ENCODE measurements at places on chromosomes 1 and 21. TPM values are rescaled to one million over a fixed set of nuclear protein-coding genes. Genes with fewer than 3 reads are reported as not detected.

CA6 gene
- total RNA-seq: 2.2 TPM

CHIA gene
- total RNA-seq: not detected

- ATAC-seq: peak; percentile 66
Observed at GRCh38 chr1:201888282-201889089, at the start of gene SHISA4. Gene SHISA4 (plus strand): TSS chr1:201888898. CDS start chr1:201888995, 97 bp downstream.

VWA5B1 gene
- 0.05 TPM for total RNA-seq

DNA sequence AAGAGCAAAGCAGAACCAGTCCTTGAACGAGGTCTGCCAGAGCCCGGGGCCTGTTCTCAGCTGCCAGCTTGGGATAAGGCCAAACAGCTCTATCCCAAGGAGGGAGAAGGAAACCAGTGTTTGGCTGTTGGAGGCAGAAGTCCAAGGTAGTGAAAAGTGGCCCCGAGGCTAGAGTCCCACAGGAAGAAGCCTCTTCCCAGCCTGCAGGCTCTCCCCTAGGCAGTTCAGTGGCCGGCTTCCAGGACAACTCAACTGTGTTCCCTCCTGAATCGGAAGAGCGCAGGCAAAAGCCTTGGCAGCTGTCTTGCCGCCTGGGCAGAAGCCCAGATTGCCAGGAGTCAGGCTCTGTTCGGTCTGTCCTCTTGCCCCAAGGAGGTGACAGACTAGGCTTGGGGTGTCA is 19.3 kb downstream of the QSOX1 start:
- no peak for ATAC-seq

DNA sequence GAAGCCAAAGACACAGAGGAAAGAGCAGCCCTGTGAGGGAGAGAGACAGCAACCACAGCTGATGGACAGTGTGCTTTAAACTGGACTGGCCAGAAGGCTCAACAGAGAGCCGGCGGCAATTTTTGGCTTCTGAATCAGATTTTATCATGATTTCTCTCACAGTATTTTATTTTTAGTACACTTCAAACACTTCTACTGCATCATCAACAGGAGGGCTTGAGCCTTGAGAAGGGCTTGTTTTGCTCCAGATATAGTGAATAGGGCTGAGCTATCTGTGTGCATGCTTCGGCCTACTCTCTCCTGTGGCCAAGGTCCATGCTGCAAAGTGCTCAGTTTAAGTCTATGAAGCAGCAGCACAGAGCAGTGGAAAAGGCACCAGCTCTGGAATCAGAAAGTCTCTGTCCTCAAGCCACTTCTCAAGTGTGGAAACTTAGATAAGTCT is 33.3 kb downstream of the ADCY10 start:
- no peak for ATAC-seq

S100A8 gene
- total RNA-seq: not detected

DNA sequence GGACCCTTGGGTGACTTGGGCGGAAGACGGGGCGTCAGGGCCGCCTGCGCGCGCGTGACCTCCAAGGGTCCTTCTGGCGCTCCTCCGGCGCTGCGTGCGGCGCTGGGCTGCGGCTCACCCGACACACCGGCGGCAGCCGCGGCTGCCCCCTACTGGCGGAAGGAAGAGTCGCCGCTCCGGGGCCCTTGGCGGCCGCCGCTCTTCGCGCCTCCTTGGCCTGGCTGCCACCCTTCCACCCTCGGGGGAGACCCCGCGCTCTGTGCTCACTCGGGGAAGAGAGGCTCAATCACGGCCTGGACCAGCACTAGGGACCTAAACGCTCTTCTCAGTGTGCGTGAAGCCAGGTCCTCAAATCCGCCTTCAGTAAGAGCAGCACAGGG is 89.7 kb downstream of the DMRTA2 start:
- ATAC-seq: peak; percentile 80

DNA sequence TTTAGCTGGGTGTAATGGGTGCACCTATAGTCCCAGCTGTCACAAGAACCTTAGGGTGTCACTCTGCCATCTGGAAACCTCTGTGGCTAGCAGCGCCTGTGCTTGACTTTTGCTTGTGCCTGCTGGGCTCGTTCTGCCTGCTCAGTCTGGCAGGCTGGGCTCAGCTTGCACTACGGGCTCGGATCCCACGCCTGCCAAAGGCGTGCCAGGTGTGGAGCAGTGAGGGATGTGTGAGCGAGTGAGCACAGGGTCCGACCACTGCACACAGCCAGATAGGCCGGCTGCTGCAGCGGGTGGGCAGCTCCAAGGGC is 2.8 kb upstream of the LSM10 start:
- ATAC-seq: no peak
